NCI-H2107 (cell line): ENCODE measurements at places on chromosomes 3 and 15.

- no peak for DNase-seq
Observed at GRCh38 chr3:129505341-129505740, 23.1 kb upstream of the RHO start.

GRCh38 chr3:16264708-16265454 is at the start of the genes DPH3 and OXNAD1:
TSS of gene DPH3 (minus strand) at chr3:16264943. CDS start at chr3:16264876, 67 bp downstream.
TSS of gene OXNAD1 (plus strand) at chr3:16265212. CDS start at chr3:16270953, 5,741 bp downstream.
- DNase-seq, result peak; percentile 92

DNA sequence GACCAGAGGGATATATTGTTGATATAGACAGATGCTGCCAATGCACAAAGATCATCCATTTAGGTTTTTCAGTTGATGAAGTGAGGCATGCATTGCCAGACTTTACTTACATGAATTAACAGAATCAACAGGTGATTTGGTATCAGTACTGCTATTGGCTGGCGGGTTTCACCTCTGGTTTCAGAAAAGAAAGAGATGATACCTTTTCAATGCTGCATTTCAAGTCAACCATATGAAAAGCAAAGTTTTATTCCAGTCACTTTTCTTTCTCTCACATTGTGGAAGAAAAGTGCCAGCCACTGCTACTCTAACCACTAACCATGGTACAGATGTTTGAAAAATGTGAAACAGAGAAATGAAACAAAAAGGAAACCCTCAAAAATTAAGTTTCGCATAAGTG is 289.1 kb downstream of the TIGIT start:
- DNase-seq, result no peak

DNA sequence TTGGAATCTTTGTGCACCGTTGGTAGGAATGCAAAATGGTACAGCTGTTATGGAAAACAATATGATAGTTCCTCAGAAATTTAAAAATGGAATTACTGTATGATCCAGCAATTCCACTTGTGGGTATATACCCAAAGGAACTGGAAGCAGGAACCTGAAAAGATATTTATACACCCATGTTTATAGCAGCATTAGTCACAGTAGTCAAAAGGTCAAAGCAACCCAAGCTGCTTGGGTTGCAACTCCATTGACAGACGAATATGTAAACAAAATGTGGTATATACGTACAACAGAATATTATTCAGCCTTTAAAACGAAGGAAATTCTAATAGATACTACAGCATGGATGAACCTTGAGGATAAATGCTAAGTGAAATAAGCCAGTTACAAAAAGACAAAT is 35.0 kb upstream of the CAPN3 start:
- no peak for DNase-seq

DNA sequence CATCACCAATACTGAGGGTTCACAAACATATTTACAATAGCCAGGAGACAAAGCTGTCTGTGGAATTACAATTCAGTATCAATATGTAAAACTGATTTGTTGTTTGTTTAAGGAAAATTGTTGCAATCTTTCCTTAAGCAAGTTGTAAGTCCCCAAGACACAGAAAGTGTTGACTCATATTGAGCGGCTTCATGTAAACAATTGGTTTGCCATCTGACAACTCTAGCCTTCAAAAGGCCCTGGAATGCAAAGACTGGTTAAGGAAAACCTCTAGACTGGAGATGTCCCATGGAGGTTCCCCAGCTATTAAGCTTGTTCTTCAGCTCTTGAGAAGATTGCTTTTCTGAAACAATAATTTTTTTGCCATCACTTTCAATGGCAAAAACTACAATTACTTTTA is 283.7 kb upstream of the PROK2 start:
- no peak for DNase-seq

DNA sequence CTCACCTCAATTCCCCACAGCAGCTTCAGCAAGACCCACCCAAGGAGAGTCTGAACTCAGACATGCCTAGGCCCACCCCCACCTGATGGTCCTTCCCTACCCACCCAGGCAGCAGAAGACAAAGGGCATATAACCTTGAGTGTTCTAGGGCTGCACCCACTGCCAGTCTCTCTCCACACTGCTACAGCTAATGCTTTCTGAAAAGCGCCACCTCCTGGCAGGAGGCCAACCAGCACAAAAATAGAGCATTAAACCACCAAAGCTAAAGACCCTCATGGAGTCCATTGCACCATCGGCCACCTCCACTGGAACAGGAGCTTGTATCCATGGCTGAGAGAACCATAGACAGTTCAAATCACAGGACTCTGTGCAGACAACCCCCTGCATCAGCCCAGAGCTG is 11.3 kb upstream of the RPL39L start:
- no peak for DNase-seq

- DNase-seq, result no peak
Observed at GRCh38 chr3:34260271-34261000, 462.0 kb downstream of the PDCD6IP start.

DNA sequence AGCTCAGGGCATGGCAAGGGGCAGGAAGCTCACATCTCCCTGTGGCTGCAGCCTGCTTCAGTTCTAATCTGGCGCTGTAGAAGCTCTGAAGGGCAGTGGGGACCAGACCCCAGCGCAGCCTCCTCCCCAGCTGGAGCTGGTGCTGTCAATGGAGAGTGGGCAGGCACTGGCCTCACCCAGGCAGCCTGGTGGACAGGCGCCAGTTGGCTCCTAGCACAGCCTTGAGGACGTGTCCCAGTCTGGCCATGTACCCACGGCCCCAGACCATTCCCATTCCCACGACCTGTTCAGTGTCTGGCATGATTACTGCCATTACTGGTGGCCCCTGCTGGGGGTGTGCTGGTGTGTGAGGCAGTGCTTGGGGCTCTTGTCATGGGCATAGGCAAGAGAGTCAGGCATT is 16.3 kb downstream of the TYRO3 start:
- no peak for DNase-seq

DNA sequence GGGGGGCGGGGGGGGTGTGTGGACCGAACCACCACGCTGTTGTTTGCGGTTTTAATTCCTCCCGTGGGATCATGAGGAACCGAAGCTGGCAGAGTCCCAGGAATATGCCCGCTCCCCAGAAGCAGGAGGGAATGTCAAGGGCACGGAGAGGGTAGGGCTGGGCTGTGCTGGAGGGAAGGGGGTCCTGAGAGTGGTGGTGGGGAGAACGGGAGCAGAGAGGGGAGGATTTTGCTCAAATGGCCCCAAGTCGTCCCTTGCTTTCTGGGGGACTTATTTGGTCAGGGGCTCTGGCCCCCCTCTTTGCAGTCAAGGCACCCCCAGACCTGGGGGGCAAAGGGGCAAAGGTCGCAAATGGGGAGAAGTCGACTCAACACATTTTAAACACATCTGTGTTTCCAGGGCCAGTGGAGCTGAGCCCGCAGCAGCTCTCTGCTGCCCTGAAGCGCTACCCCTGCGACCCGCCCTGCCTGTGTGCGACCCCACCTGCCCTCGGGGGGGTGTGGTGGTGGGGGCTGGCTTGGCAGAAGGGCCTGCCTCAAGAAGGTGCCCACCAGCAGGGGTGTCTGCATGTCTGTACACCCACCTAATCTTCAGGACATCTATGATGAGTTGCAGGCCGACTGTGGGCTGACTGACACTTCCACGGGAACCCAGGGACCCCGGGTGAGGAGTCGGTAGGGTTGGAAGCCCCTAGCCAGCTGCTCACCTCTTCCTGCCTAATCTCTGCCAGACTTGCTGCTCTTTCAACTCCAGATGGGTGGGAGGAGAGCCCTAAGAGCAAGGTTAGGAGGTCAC is 602 bp upstream of the ATP2B2 start:
- DNase-seq, result no peak
